Activated naive CD4-positive, alpha-beta T cell treated with Interleukin-2 at 50 U/mL for 16 hours (primary cell): ENCODE measurements at places on chromosomes 11 and 22.

DNA sequence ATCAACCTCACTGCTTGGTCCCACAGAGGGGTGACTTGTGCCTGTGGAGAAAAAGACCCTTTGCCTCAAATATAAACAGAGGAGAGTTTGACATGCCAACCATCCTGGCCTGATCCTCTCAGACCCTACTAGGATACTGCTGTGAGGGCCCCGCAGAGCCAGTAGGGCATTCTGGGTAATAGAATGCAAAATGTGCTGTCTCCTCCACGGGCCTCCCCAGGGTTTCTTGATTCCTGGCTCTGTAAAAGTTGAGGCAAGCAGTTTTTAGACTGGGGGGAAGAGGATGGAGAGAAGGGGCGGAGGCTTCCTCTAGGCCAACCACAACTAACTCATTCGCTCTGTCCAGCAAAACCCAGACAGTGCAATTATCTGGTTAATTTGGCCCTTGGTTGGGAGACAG, 81.7 kb downstream of the SYN3 start:
- DNase-seq: no peak

DNA sequence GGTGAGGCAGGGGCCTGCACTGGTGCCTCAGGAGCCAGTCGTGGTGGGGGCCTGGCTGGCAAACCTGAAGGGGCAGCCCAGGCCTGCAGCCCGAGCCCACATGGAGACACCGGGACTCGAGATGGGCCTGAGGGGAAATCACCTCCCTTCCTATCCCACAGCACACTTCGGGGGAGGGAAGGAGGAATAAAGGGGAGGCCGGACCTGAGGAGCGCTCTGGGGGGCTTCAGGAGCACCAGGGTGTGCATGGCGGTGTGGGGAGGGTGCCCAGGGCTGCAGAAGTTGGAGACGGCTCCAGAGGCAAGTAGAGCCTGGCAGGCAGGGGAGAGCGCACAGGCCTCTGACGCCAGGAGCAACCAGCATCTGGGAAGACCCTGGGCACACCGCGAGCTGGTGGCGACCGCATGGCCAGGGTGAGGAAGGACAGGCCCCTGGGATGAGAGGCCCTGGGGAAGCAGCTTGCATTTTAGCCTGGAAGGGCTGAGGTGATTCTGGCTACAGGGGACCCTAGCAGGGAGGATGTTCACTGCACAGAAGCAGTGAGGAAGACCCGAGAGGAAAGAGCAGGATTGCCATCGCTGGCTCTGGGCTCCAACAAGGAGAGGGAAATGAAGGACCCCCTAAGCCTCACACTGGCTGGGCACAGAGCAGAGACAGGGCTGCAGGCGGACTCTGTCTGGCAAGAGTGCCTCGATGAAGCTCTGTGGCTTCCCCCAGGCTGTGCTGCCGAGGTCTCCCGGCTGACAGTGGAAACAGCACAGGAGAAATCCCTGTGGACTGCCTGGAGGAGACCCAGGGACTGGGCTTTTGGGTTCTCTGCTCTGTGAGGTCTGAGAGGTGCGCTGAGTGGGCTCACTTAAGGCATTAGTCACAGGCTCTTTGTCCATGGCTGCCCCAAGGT, 457.7 kb downstream of the BRD1 start:
- no peak for DNase-seq

DNA sequence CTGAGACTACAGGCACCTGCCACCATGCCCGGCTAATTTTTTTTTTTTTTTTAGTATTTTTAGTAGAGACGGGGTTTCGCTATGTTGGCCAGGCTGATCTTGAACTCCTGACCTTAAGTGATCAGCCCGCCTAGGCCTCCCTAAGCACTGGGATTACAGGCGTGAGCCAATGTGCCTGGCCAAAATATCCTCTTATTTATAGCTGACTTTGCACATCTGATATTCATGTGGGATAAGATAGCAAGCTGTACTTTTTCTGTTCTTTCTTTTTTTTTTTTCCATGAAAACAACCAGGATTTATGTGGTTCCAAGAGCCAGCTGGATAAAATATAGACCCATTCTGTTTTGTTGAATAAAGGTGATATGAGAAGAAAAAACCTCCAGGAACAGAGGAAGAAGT, 12.1 kb upstream of the XBP1 start:
- DNase-seq: no peak

DNA sequence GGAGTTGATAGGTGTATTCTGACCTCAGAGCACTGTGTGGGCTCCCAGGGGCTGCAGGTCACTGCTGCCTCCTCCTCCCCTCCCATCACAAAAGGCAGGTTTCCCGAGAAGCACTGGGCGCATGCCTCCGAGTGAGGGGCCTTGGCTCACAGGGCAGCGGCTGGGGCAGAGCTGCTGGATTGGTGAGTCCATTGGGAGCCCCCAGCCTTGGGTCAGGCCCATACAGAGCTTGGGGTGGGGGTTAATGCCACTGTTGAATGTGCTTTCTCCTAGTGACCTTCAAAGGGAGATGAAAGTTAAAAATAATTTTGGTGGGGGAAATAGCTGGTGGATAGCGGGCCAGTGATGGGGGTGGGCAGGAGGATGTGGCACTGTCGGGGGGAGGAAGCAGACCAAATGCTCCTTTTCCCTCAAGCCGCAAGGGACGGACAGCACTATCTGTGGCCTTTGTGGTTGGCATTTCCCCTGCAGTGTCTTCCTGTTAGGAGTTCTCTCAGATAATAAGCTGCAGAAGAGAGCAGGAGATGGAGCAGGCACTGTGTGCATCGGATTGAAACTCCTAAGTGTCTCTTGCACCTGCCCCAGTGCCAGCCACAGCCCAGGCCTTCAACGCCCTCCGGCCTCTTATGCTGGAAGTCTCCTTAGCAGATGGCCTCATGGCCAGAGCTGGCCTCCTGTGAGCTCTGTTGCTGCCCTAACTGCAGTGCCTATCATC, 3.2 kb downstream of the TUBA8 start:
- DNase-seq: no peak
